ENCODE measurements at places on chromosomes 3 and 15. TPM values are rescaled to one million over a fixed set of nuclear protein-coding genes. Genes with fewer than 3 reads are reported as not detected.

DNA sequence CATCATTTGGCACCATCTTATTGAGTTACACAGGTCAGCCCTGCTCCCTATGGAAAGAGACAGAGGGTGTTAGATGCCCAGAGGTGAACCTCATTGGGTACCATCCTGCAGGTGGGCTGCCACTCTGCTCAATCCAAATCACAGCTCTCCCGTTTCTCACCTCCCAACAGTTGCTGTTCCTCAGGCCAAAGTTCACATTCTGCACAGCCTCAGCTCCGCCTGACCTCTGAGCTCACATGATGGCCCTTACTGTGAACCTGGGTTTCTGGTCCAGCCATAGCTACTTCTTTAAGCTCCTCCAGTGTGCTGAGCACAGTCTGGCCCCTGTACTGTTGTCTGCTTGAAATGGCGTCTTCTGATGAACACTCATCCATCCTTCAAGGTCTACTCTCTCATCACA lies 47.8 kb downstream of the BTD start:
- H3K27ac ChIP-seq, result no peak overlapping the region
- peaks cover 44% of the 10 kb centered on the region for H3K4me1 ChIP-seq
- H3K36me3 ChIP-seq, result peaks cover 18% of the 10 kb centered on the region
- H3K4me3 ChIP-seq, result no peak overlapping the region
- no peaks in the 10 kb centered on the region for H3K27me3 ChIP-seq

GRCh38 chr3:426072-426471 lies 229.5 kb downstream of the CHL1 start:
- no peaks in the 10 kb centered on the region for H3K4me1 ChIP-seq
- no peak overlapping the region for H3K27ac ChIP-seq
- no peaks in the 10 kb centered on the region for H3K27me3 ChIP-seq
- H3K4me3 ChIP-seq, result no peak overlapping the region

GRCh38 chr15:40344631-40345120 lies 3.9 kb upstream of the CCDC9B start:
- H3K27me3 ChIP-seq, result no peaks in the 10 kb centered on the region
- H3K27ac ChIP-seq, result no peak overlapping the region
- H3K4me1 ChIP-seq, result no peaks in the 10 kb centered on the region
- peak; percentile 64 for DNase-seq
- H3K36me3 ChIP-seq, result no peaks in the 10 kb centered on the region

DNA sequence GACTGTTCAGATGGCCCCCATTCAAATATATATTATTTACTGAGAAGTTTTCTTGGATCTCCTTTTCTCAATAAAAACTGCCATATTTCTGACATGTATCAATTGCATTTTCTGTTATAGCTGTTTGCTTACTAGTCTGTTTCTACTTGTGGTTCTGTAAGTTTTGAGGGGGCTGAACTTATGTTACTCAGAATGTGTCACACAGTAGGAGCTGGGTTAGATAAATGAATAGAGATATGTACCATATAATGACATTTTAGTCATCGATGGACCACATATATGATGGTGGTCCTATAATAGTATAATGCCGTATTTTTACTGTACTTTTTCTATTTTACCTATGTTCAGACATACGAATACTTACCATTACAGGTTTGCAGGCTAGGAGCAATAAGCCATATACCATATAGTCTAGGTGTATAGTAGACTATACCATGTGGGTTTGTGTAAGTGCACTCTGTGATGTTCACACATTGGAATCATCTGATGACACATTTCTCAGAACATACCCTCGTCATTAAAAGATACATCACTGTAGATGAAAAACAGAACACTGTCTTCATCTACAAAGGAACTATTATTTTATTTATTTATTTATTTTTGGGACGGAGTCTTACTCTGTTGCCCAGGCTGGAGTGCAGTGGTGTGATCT lies 22.3 kb downstream of the PPP4R2 start:
- no peak for DNase-seq
- H3K36me3 ChIP-seq, result peaks cover 39% of the 10 kb centered on the region
- H3K4me1 ChIP-seq, result peaks cover 32% of the 10 kb centered on the region
- H3K27me3 ChIP-seq, result no peaks in the 10 kb centered on the region
- H3K27ac ChIP-seq, result peak overlapping the region; percentile 34

DNA sequence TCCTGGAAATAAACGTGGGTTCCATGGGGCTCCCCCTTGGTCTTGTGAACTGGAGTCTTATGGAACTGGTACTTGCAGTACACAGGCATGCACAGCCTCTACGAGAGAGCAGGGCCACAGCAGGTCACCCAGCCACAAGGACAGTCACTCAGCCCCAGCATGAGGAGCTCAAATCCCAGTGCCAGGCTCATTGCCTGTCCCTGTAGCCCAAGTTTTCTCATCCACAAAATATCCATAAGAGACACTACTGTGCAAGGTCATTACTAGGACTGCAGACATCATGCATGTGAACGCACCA lies 48.0 kb downstream of the CFAP92 start:
- no peak for DNase-seq
- no peaks in the 10 kb centered on the region for H3K36me3 ChIP-seq
- no peak overlapping the region for H3K27ac ChIP-seq
- H3K4me1 ChIP-seq, result no peaks in the 10 kb centered on the region
- peaks cover 10% of the 10 kb centered on the region for H3K27me3 ChIP-seq

- H3K36me3 ChIP-seq, result no peaks in the 10 kb centered on the region
- no peaks in the 10 kb centered on the region for H3K27me3 ChIP-seq
- peaks cover 6% of the 10 kb centered on the region for H3K4me1 ChIP-seq
- H3K4me3 ChIP-seq, result no peak overlapping the region
- no peak for DNase-seq
Measured at GRCh38 chr15:87761736-87762509, 494.6 kb downstream of the NTRK3 start.

DNA sequence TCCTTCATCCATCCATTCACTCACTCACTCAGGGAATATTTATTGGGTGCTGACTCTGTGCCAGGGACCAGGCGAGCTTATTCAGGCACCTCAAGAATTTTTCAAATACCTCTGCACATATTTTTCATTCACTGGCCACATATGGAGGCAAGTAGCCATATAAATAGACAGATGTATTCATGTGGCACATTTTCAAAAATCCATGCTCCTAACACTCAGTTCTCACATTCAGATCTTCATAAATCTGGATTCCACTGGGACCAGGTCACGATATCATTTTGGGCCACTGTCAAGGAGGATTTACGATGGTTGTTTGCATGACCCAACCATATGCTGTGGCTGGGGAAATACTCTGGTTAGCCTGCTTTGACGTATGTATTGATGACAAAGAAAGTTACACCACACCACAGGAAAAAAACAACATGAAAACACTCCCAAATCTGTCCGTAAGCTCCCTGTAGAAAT lies 241.8 kb upstream of the LRTM1 start:
- H3K4me1 ChIP-seq, result no peaks in the 10 kb centered on the region
- no peaks in the 10 kb centered on the region for H3K36me3 ChIP-seq
- DNase-seq, result no peak
- no peak overlapping the region for H3K4me3 ChIP-seq
- H3K27ac ChIP-seq, result no peak overlapping the region

DNA sequence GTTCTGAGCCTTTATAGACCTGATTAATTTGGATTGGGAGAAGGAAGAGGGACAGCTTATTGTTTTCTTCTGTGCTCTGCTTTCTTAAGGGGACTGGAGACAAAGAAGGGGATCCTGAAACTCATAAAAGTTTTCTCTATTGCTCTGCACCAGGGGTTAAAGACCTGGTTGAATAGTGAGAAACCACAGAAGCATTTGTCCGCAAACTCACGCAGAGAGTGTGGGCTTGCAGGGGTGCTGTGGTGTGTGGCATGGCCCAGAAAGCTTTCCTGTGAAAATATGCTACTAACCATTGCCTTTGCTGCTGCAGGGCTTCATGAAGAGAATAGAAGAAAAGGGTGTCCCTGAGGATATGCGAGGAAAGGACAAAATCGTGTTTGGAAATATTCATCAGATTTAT lies 73.1 kb upstream of the UMPS start:
- no peak overlapping the region for H3K27ac ChIP-seq
- no peak overlapping the region for H3K4me3 ChIP-seq
- DNase-seq, result no peak
- peaks cover 5% of the 10 kb centered on the region for H3K4me1 ChIP-seq
- H3K36me3 ChIP-seq, result no peaks in the 10 kb centered on the region

- H3K4me1 ChIP-seq, result no peaks in the 10 kb centered on the region
- no peak overlapping the region for H3K4me3 ChIP-seq
- H3K36me3 ChIP-seq, result no peaks in the 10 kb centered on the region
- DNase-seq, result no peak
- H3K27me3 ChIP-seq, result no peaks in the 10 kb centered on the region
- no peak overlapping the region for H3K27ac ChIP-seq
Measured at GRCh38 chr15:30046430-30046829, 36.3 kb upstream of the GOLGA8J start.

DNA sequence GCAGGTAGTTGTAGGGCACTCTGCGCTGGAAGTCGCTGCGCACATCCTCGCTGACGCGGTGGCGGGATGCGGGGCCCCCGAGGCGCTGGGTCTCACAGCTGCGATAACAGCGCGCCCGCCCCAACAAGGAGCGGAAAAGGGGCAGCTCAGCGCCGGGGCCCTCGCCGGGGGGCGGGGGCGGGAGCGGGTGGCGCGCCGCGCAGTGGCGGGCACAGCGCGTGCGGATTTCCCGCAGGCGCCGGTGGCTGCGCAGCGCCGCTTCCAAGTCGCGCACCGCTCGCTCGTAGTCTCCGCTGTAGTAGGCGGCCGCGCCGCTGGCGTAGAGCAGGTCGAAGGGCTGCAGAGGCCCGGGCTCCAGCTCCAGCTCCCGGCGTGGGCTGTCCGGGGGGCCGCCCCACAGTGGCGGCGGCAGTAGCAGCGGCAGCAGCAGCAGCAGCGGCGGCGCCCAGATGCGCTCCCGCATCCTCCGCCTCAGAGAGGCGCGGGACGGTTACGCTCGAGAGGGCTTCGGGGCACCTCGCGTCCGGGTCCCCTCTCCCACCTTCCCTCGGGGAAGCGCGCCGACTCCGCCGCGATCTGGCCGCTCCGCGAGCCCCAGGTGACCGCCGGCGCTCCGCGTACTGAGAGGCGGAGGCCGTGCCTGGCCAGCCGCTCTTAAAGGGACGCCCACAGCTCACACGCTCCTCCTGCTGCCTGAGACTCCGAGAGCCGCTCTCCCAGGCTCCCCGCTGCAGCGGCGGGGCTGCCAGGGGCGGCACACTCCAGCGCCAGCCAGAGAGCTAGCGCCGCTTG lies at the start of gene P3H2:
TSS of gene P3H2 (minus strand) at position 629 of the 792 bp plus-strand sequence. CDS start at position 463, 166 bp downstream.
- H3K4me1 ChIP-seq, result peaks cover 4% of the 10 kb centered on the region
- DNase-seq, result peak; percentile 9
- peaks cover 71% of the 10 kb centered on the region for H3K27me3 ChIP-seq

- DNase-seq, result no peak
- H3K27ac ChIP-seq, result no peak overlapping the region
- H3K27me3 ChIP-seq, result no peaks in the 10 kb centered on the region
- no peaks in the 10 kb centered on the region for H3K4me1 ChIP-seq
- H3K36me3 ChIP-seq, result no peaks in the 10 kb centered on the region
- H3K4me3 ChIP-seq, result no peak overlapping the region
Measured at GRCh38 chr3:137612291-137612690, 151.8 kb upstream of the SOX14 start.

- no peak overlapping the region for H3K27ac ChIP-seq
- no peak overlapping the region for H3K4me3 ChIP-seq
- peaks cover 2% of the 10 kb centered on the region for H3K27me3 ChIP-seq
- H3K4me1 ChIP-seq, result peaks cover 34% of the 10 kb centered on the region
- no peak for DNase-seq
- peaks cover 4% of the 10 kb centered on the region for H3K36me3 ChIP-seq
Measured at GRCh38 chr3:187960820-187961219, 193.1 kb upstream of the LPP start.

DNA sequence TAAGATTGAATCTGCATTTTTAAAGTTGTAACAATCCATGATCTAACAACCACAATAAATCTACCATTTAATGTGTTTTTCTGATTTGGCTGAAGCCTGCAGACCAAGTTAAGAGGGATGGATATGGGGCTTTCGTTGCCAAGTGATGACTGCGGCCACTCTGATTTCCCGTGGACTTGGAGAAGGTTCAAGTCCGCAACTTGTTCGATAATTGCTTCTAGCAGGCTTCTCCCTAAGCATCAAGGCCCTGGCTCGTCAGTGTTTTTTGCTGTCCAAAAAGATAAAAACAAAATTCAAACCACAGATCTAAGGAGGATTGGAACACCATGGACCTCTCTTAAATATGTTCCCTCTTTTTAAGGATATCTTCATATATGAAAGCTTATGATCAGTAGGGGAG lies 256.6 kb downstream of the CNTN3 start:
- no peaks in the 10 kb centered on the region for H3K4me1 ChIP-seq
- no peaks in the 10 kb centered on the region for H3K27me3 ChIP-seq
- H3K27ac ChIP-seq, result no peak overlapping the region

GRCh38 chr15:79901958-79902357 lies 5.1 kb upstream of the MTHFS start:
- no peaks in the 10 kb centered on the region for H3K27me3 ChIP-seq

DNA sequence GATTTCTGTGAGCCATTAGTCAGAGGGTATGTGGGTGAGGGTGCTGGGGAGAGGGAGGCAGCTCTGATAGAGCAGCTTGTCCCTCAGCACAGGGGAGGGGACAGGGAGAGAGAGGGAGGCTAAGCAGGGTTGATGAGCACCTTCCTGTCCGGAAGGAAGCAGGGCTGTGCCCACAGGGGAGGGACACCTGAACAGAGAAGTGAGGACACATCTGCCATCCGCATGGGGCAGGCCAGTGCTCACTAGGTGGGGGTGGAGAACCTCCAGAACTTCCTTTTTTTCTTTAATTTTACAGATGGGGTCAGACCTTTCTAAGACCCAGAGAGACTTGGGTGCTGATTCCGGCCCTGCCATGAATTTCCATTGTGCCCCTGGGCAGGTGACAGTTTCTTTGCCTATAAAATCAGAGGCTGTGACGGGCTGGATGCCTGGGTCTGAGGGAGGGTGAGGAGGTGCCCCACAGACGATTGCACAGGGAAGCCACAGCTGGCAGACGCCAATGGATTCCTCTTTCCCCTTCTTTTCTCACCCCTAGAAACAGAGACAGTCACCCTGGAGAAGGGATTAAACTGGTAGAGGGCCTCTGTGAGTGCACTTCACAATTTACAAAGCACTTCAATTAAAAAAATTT lies 4.1 kb upstream of the TGM5 start:
- no peak overlapping the region for H3K4me3 ChIP-seq
- H3K4me1 ChIP-seq, result peaks cover 2% of the 10 kb centered on the region
- H3K36me3 ChIP-seq, result no peaks in the 10 kb centered on the region
- peaks cover 8% of the 10 kb centered on the region for H3K27me3 ChIP-seq
- no peak overlapping the region for H3K27ac ChIP-seq

- no peak overlapping the region for H3K4me3 ChIP-seq
- DNase-seq, result no peak
- no peaks in the 10 kb centered on the region for H3K27me3 ChIP-seq
- H3K36me3 ChIP-seq, result no peaks in the 10 kb centered on the region
- no peak overlapping the region for H3K27ac ChIP-seq
- no peaks in the 10 kb centered on the region for H3K4me1 ChIP-seq
Measured at GRCh38 chr15:54659646-54660045, 537.1 kb downstream of the RSL24D1 start.

The TRIM42 gene
- not detected for total RNA-seq

The CACNA1D gene
- 7.7 TPM for total RNA-seq

The LDHAL6B gene
- not detected for total RNA-seq

The IGF2BP2 gene
- total RNA-seq, result 0.05 TPM

The MOBP gene
- total RNA-seq, result 0.14 TPM

The CPN2 gene
- total RNA-seq, result not detected

The ARPP21 gene
- total RNA-seq, result not detected

The GP5 gene
- 0.23 TPM for total RNA-seq

Data from activated T-helper 2 cell treated with anti-CD3 and anti-CD28 coated beads, Interferon-gamma antibody, Interleukin-2, Interleukin-4, amounts not matched to agents 10 μg/mL and 5 μg/mL and 100 μg/mL, durations not matched to agents 14 hours and 24 hours and 36 hours (primary cell).